D721Med (cell line): ENCODE measurements at places on chromosomes 5 and 9.

GRCh38 chr5:626850-627249 is 14.7 kb downstream of the CEP72 start:
- no peak for DNase-seq

DNA sequence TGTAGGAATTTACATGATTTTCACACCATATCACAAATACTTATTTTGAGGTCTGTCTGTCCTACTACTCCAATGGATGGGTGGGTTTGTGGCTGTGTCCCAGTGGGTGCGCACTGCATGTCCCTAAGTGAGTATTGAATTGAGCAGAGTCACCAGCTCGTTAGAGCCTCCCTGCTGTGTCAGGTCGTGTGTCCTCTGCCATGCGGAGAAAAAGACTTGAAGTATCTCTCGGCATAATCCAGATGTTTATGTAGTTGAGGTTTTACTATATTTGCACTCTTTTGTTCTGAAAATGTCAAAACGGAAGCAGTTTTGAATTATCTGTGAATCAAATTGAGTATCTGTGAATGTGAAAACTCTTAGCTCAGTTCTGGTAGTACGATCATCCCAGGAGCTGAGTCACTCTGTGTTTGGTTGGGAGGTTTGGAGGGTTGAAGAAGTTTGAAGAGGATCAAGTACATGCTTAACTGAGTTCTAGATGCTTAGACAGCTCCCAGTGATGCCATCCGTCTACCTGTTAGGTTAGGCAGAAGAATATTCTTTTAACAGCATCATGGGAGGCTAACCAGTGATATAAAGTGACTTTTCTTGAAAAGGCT is 194.2 kb downstream of the TENT4A start:
- no peak for DNase-seq

- DNase-seq = no peak
These were observed 727.1 kb upstream of the GRAMD2B start for GRCh38 chr5:125695996-125696655.

GRCh38 chr9:76415731-76416130 is 21.5 kb upstream of the RFK start:
- DNase-seq = no peak

- DNase-seq = no peak
These were observed 16.7 kb downstream of the PDLIM4 start for GRCh38 chr5:132274050-132274792.

DNA sequence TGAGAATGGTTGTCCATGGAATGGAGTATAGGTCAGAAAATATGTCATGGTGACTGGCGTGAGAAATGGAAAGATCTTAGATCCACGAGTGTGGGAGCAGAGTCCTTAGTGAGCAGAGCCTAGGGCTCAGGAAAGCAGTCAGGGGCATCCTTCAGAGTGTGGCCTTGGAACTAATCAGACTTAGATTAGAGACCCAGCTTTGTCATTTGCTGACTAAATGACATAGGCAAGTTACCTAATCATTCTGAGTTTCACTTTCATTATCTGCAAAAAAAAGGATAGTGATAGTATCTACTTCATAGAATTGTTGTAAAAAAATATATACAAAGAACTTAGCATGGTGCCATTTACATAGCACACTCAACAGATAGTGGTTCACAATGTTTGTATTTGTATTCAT is 24.3 kb upstream of the SLIT3 start:
- DNase-seq = no peak
